SK-N-SH (cell line): ENCODE measurements at places on chromosomes 5 and 9. TPM values are rescaled to one million over a fixed set of nuclear protein-coding genes. Genes with fewer than 3 reads are reported as not detected.

DNA sequence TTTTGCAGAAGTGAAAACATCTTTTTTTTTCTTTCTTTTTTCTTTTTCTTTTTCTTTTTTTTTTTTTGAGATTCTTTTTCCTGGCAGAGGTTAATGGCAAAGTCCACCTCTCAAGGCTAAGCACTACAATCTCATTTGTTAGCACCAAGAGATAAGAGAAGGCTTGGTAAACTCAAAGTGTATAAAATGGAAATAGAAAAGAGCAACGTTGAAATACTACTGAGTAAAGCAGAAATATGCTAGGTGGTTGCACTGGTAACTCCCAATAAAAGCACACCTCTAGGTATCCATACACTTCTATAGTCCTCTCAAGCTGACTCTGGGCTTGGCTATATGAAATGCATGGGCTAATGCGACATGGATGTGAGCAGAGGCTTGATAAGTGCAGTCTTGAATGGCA is 188.9 kb downstream of the RAB3C start:
- DNase-seq: no peak

DNA sequence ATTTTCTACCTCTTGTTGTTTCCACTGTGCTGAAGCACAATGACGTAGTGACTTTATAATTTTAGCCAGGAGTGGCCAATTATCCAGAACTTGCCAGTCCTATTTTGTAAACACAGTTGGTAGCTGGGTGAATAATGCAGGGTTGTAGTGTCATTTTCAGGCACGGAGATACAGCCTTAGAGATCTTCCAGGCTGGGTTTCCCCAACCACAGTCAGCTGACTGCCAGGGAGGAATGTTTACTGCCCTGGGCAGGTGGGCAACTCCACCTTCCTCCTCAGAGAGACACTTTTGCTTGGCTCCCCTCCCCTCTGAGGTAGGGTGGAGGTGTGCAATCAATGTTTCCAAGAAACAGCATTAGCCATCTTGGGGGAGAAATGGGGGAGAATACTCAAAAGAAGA is 228.1 kb upstream of the NR4A3 start:
- no peak for DNase-seq

DNA sequence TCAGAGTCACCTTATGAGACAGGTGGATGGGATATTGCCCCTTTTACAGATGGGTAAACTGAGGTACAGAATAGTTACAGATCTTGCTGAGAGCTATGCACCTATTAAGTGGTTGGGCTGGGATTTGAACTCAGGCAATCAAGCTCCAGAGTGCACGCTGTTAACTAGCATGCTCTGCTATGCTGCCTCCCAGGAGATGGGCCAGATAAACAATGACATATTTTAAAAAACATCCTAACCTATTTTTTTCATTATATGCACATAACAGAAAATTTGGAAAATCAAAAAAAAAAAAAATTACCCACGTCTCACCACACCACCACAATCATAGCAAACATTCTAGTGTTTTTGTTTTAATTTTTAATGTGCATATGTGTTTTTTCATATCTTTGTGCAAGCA is 123.4 kb upstream of the STC2 start:
- DNase-seq: no peak

ADRB2 gene
- polyA plus RNA-seq: 1.0 and 1.2 TPM in 2 replicates
